ENCODE measurements at places on chromosomes 7 and 10. TPM values are rescaled to one million over a fixed set of nuclear protein-coding genes. Genes with fewer than 3 reads are reported as not detected.

- no peak for DNase-seq
- no peaks in the 10 kb centered on the region for H3K4me1 ChIP-seq
- no peaks in the 10 kb centered on the region for H3K36me3 ChIP-seq
- H3K27me3 ChIP-seq = no peaks in the 10 kb centered on the region
- H3K4me3 ChIP-seq = no peak overlapping the region
- no peak overlapping the region for H3K27ac ChIP-seq
Observed at GRCh38 chr7:151678227-151678604, 158.5 kb upstream of the RHEB start.

- no peak overlapping the region for H3K27ac ChIP-seq
- no peaks in the 10 kb centered on the region for H3K27me3 ChIP-seq
- DNase-seq = no peak
- no peaks in the 10 kb centered on the region for H3K36me3 ChIP-seq
- H3K4me3 ChIP-seq = no peak overlapping the region
Observed at GRCh38 chr10:35424680-35425285, 88.5 kb downstream of the CCNY start.

- no peaks in the 10 kb centered on the region for H3K27me3 ChIP-seq
- no peak overlapping the region for H3K27ac ChIP-seq
- no peak overlapping the region for H3K4me3 ChIP-seq
- DNase-seq = peak; percentile 19
Observed at GRCh38 chr10:55500931-55501559, 700.0 kb upstream of the PCDH15 start.

DNA sequence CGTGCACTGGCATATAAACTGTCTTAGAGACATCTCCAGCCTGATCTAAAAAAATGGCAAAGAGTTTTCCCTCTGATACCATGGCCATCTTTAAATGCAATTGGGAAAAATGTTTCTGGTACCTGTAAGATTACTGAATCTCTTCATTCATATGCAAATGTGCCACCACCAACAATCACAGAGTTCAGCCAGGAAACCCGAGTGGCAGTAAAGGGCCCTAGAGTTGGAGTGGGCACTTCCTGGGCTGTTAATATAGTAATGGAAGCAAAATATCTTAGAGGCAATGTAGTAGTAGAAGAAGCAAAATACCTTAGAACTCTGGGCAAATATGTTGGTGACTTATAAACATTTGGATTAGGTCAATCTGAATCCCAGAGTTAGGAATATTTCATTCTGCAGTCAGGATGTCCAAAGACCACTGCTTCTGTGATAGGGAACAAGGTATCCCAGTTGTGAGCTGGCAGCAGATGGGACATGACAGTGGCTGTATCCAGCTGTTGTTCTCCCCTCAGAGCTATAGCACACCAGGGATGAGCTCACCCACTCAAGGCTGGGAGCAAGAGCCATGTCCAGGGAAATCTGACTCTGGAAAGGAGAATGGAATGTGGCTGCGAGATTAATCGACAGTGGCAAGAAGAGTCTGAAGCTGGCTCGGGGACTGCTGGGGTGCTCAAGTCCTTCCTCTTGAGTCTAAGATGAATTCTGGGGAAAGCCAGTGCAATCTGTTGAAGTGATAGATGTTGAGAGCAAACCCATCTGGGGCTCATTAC is 332.1 kb downstream of the PHTF2 start:
- H3K4me3 ChIP-seq = no peak overlapping the region
- no peak overlapping the region for H3K27ac ChIP-seq
- no peaks in the 10 kb centered on the region for H3K4me1 ChIP-seq
- no peak for DNase-seq

DNA sequence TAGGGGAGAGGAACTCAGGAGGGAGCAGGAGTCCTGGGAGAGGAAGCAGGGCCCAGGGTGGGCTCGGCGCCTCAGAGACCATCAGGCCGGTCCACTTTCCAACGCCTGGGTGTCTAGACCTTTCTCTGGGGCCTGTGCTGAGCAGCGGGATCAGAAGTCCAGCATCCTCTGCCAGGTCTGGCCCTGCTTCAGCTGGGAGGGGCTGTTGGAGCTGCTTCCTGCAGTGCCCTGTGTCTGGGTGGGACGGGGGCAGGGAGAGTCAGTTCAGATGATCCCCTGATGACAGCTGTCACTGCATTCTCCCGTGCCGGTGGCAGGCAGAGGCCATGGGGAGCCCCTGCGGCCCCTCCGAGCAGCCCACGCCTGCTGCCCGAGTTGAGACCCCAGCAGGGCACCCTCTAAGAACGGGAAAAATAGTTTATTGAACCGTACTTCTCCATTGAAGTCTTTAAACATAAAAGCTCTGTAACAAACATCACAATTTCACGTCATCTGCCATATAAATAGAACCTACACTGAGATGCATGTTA is 23.3 kb downstream of the AP5Z1 start:
- no peak for DNase-seq
- no peak overlapping the region for H3K4me3 ChIP-seq
- no peaks in the 10 kb centered on the region for H3K4me1 ChIP-seq
- H3K36me3 ChIP-seq = no peaks in the 10 kb centered on the region
- H3K27ac ChIP-seq = no peak overlapping the region

DNA sequence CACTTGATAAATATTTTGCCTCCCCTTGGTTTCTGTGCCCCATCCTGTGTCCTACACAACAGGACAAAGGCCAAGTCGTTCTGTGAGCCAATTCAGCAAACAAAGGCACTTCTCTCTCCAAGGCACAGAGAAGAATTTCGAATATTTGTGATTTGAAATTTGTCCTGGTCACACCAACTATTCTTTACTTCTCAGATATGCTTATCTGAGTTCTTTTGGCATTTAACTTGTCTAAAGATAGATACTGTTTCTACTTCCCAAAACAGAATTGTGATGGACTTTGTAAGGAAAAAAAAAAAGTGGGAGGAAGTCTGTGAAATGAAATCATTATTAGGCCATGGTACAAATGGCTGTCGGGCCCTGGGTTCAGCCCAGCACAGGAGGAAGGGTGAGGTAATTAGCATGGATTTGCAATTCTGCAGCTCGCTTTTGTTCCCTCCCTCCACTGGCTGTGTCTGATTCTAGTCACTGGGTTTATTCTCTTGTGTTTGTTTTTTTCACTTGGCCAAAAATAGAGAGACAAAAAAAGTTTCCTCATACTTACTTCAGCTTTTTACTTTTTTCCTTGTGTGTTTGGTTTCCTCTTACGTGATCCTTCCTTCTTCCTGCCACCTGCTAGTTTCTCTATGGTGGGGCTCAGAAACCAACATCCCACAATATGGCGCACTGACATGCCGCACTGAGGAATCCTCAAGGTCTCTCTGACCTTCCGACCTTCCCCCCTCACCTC is 108.2 kb upstream of the MKLN1 start:
- peak overlapping the region; percentile 77 for H3K27ac ChIP-seq
- peaks cover 15% of the 10 kb centered on the region for H3K4me1 ChIP-seq

LIPJ gene
- 0.39 TPM for polyA plus RNA-seq

CRHR2 gene
- 0.24 TPM for polyA plus RNA-seq
